ENCODE measurements at places on chromosomes 5 and 9.

- DNase-seq = peak; percentile 25
Observed at GRCh38 chr5:147882586-147883313, 4.2 kb downstream of the SCGB3A2 start.

DNA sequence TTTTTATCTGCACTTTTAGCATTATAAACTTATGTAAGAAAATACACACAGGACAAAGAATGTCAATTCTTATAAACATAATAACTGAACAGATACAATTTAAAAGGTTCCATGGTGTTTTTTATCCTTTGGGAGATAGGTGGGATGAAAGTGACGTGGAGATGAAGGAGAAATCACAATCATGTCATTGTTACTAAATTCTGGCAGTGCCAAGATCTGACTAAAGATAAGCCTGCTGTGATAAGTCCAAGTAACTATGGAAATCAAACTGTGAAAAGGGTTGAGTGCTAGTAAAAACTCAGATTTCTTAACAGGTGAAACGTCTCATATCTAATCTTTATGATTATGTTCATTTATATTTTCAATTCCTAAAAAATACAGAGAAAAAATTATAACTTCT is 11.1 kb downstream of the LEAP2 start:
- no peak for DNase-seq

GRCh38 chr9:137198051-137198901 is 2.3 kb downstream of the TPRN start:
- DNase-seq = peak; percentile 71

GRCh38 chr5:167145841-167146240 is 1145.6 kb upstream of the WWC1 start:
- no peak for DNase-seq

- no peak for DNase-seq
Observed at GRCh38 chr9:128497824-128498610, 6.5 kb upstream of the GLE1 start.

- peak; percentile 90 for DNase-seq
Observed at GRCh38 chr9:97598461-97599288, 34.5 kb downstream of the TSTD2 start.

GRCh38 chr9:129414377-129414992 is 206.4 kb downstream of the C9orf50 start:
- DNase-seq = peak; percentile 84

- peak; percentile 80 for DNase-seq
Observed at GRCh38 chr5:16539169-16539666, 73.6 kb upstream of the ZNF622 start.

- DNase-seq = peak; percentile 19
Observed at GRCh38 chr5:20109326-20109725, 121.3 kb upstream of the CDH18 start.

- no peak for DNase-seq
Observed at GRCh38 chr9:89978185-89978584, 373.4 kb downstream of the GADD45G start.

DNA sequence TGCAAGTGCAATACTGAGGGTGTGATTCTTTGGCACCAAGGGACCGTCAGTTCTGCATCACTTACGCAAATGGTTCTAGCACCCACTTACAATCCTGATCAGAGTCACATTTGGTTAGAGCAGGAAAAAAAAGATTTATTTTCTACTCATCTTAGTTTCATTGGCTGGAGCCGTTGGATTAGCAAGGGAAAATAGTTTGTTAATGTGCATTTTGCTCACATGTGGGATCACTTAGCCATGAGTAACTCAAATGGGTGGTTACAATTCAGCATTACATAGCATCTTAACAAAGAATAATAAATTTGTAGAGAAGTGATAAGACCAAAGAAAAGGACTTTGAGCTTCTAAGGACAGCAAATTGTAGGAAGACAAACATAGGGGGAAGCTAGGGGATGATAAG is 216.9 kb downstream of the AUH start:
- no peak for DNase-seq

- DNase-seq = no peak
Observed at GRCh38 chr5:57581222-57581621, 98.6 kb upstream of the ACTBL2 start.

GRCh38 chr5:61625681-61626621 is 293.9 kb downstream of the ZSWIM6 start:
- DNase-seq = peak; percentile 73

- DNase-seq = no peak
Observed at GRCh38 chr5:25944786-25945185, 1093.6 kb downstream of the CDH9 start.

DNA sequence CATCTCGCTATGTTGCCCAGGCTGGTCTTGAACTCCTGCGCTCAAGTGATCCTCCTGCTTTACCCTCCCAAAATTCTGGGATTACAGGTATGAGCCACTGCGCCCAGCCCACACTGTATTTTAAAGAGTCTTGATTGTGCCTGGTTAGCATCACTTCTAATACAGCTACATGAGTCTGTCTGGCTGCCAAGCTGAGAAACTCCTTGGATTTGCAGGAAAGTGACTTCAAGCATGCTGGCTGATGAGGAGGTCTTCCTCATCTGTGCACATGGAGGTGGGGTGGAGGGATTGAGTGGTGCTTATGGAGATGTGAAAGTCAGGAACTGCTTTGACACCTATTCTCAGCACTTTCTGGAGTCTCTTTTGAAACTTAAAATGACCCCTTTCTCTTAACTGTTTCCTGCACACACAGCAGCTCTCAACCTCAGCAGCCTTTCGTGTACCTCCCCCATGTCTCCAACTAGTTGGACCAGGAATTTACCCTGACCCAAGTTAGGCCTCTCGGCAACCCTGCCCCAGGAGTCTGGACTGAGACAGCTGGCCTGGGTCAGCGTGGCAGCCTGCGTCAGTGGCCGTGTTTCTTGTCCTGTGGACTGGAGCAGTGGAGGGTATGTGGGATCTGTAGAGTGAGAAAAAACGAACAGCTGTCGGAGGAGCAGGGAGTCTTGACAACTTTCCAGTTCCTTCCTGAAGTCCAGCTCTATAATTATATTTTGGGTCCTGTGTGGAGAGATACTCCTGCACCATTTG is 72.5 kb downstream of the ACER2 start:
- no peak for DNase-seq

DNA sequence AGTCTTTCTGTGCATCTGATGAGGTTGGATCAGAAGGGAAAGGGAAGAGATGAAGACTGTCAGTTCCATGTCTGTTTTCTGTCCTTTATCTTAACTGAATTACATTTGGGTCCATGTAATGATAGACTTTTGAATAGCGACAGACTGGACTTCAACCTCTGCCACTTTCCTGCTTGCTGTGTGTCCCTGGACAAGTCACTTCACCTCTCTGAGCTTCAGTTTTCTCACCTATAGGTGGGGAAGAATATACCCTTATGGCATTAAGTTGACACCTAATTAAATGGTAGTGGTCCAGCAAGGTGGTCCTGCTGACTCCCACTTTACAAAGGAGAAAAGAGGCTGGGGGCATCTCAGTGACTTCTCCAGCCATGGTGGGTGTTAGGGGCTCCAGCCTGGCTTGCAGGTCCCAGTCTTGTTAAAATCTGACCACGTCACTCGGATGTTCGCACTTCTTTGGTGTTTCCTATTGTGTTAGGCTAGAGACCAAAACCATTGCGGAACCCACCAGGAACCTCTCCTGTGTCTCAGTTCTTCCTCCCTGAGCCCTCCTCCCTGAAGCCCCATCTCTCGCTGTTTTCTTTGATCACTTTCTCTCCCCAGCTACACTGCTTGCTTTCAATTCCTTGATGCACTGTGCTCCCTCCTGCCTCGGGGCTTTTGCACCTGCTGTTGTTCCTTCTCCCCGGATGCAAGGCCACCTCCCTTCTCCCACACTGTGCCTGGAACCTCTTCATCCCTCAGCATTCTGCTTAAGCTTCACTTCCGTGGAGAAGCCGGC is 256.5 kb downstream of the NSG2 start:
- DNase-seq = no peak

DNA sequence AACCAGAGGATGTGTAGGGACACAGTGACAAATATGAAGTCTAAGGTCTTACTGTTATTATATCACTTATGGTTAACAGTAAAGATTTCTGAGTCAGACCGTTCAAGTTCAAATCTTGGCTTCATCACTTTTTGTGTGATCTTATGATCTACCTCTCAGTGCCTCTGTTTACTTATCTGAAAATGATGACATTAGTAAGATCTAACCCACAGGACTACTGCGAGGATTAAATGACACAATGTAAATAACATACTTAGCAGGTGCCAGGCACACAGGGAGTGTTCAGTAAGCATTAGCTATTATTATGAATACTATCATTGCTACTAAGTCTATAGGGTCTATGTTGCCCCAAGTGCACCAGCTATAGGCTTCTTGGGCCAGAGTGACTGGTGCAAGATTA is 2.0 kb downstream of the IRF1 start:
- peak; percentile 1 for DNase-seq

- DNase-seq = no peak
Observed at GRCh38 chr5:54741711-54742110, 224.2 kb downstream of the SNX18 start.

GRCh38 chr5:9054821-9055589 is 490.9 kb downstream of the SEMA5A start:
- no peak for DNase-seq

DNA sequence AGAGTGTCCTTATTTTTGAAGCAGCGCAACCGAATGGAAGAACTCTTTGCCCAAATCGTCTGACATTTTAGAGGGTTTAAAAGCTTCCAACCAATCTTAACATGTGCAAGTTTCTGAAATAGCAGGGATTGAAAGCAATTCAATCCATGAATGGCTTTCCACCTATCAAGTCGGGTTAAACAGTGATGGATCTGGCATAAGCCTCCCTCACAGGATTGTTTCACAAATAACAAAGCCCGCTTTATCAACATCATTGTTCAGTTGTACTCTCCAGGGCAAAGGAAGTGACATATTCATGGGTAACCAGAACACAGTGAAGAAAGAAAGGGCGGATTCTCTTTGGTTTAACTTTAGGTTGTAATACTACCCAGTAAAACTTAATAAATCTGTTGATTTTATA is 497.3 kb downstream of the MTRR start:
- DNase-seq = no peak

- DNase-seq = no peak
Observed at GRCh38 chr5:94243612-94244011, 374.8 kb downstream of the KIAA0825 start.

- DNase-seq = peak; percentile 4
Observed at GRCh38 chr9:5949103-5949699, 58.5 kb downstream of the MLANA start.

GRCh38 chr9:124511426-124511840 is 4.2 kb upstream of the NR5A1 start:
- no peak for DNase-seq

- DNase-seq = no peak
Observed at GRCh38 chr5:156681265-156681664, 168.8 kb upstream of the PPP1R2B start.

DNA sequence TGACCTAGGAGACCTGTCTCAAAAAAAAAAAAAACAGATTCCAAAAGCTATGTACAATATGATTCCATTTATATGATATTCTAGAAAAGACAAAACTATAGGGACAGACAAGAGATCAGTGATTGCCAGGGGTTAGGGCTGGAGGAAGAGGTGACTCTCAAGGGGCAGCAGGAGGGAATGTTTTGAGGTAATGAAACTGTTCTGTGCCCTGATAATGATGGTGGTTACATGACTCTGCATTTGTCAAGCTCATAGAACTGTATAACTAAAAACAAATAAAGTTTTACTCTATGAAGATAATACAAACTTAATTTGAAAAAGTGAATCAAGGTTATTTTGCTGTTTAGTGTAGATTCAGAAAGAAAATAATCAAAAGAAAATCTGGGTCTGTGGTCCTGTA is 125.3 kb upstream of the IQGAP2 start:
- no peak for DNase-seq

- DNase-seq = no peak
Observed at GRCh38 chr5:118290204-118290603, 698.1 kb downstream of the DTWD2 start.

DNA sequence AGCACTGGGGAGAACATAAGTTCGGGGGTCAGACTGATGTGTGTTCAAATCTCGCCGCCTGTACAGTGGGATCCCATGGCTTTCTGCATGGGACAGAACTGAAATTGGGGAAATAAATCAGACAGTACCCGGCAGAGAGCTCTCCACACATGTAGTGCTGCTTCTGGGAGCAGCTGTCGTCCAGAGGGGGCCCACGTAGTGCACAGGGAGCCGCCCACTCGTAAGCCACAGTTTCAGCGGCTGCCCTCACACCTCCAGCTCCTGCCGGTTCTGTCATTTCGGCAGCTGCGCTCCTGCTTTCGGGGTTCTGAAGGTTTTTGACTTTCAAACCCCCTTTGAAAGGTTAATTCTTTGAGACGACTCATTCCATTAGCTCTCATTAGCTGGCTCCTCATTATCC is 83.1 kb downstream of the OLFM1 start:
- DNase-seq = no peak

DNA sequence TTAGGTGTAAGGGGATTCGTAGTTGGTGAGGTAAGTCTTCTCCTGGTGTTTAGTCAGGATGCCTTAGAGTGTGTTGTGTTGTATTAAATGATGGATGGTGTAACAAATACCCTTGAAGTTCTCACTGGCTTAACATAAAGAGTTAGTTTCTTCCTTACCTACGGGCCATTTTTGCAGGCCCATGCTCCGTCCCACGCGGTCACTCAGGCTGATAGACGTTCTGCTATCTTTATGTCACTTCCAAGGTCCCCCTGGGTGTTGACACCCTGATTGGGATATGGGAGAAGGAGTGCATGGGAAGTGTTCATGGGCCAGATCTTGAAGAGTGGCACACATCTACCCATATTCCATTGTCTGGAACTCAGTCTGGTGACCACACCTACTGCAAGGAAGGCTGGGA is 214.0 kb downstream of the MAST4 start:
- DNase-seq = no peak

DNA sequence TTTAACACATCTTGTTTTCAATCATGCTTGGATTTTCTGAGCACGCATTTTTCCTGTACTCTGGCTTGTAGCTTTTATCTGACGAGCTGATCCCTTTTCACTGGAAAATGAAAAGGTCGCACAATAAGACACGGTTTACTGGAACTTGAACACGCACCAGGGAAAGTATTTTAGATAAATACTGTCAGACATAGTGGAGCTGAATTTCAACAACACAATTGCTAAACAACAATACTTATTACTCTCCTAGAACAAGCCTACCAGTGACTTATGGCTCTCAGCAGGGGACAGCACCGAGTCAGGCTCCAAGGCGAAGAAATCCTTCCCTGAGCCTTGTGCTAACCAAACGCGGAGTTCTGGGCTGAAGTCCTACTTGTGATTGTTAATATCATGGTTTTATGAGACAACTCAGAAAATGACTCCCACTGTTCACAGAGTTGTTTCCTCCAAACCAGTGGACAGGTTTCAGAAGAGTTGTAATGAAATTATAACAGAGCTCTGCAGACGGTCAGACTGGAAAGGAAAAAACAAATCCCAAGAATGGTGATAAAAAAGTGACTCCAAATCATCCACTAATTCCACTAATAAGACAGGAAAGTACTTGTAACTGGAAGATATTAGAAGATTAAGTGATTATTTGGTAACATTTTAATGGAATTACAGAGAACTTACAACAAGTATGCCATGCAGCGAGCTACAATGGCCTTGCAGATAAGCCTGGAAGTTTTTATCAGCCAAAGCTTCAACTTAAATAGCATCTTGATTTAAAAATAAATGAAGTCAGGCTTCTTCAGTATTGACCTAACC is 359.6 kb downstream of the EBF1 start:
- peak; percentile 16 for DNase-seq

All from hepatocyte (in vitro differentiated cells).